ENCODE measurements at places on chromosomes 4 and X.

GRCh38 chr4:56505269-56506130, at the start of gene ARL9:
TSS of gene ARL9 (plus strand) at chr4:56505791. CDS start at chr4:56505863, 72 bp downstream.
- no peak for DNase-seq

DNA sequence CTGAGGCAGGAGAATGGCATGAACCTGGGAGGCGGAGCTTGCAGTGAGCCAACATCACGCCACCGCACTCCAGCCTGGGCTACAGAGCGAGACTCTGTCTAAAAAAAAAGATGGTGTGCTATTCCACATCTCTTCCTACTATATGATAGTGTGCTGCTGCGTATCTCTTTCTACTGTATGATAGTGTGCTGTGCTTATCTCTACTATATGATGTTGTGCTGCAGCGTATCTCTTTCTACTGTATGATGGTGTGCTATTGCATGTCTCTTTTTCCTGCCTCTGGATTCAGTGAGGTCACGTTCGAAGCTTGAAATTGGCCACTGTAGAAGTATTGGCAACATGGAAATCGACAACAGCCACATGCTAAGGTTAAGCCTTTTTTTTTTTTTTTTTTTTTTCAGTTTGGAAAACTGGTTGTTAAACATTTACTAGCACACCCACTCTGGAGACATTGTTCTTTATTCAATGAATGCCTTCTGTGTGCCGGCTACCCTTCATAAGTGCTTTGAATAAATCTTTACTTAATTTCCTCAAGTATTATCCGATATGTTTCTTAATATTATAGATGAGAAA, 31.0 kb downstream of the ARFIP1 start:
- DNase-seq: no peak

DNA sequence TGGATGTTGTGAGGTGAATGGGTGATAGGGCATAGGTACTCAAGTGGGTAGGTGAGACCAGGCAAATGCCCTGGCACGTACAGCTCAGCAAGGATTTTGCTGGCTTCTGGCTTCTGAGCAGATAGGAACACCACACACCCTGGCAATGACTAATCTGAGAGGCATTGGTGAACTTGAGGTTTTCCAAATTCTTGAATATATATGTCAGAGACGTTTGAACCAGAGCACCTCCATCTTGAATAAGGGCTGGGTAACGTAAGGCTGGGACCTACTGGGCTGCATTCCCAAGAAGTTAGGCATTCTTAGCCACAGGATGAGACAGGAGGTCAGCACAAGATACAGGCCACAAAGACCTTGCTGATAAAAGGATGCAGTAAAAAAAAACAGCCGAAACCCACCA, 204.5 kb downstream of the NLGN4X start:
- no peak for DNase-seq

DNA sequence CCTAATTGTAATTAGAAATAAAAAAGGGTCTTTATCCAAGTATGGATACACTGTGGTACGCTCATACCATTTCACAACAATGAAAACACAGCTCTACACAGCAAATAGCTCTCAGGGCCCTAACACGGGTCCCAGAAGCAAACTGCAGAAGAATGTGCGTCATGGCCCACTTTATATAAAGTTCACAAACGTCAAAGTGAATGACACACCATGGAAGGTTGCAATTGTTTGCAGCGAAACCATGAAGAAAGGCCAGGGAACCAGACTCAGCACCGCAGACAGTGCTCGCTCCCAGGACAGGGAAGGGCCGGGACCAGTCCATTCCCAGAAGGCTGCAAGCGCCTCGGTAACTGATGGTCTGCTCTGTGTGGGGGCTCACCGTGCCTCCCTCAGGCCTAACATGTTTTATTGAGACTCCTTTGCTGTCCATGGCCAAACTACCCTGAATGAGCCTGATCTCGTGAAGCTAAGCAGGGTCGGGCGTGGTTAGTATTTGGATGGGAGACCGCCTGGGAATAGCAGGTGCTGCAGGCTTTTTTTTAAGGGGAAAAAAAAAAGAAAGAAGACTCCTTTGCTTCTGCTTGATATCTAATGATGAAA, 47.8 kb downstream of the ACOX3 start:
- DNase-seq: no peak

DNA sequence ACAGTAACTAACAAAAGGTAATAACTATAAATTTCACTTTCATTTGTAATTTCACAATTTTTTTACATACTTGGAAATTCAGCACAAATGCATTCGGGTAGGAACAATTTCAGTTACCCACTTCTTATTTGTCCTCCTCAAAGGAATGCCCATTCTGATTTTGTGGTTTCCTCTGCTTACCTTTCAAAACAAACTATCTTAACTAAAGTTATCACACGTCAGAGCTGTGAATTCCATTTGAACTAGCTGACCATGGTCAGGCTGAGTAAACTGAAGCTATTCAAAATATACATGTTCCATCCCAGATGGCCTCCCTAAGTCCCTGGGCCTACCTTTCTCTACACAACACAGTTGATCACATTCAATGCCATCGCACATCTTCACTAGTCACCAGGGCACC, 4.5 kb downstream of the CTPS2 start:
- no peak for DNase-seq

DNA sequence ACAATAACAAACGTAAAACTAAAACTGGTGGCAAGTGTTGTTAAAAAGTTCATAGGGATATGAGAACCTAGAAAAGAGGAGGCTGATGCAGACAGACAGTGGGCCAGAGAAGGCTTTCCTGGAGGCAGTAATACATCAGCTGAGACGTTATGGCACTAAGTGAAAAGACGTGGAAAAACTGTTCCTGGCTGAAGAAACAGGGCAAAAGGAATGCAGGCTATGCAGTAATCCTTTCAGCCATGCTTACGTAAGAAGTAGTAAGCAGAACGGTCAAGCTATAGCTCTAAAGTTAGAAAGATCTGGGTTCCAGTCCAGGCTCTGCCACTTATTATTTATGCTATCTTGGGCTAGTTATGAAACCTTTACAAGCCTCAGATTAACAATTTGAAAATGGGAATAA, 6.4 kb downstream of the LAMTOR3 start:
- no peak for DNase-seq

GRCh38 chr4:24742773-24743172, 52.6 kb upstream of the SOD3 start:
- no peak for DNase-seq

- DNase-seq: no peak
These were observed 8.0 kb upstream of the NAT8L start for GRCh38 chr4:2051086-2051485.

GRCh38 chr4:187084701-187085100, 361.0 kb upstream of the FAT1 start:
- DNase-seq: no peak

- no peak for DNase-seq
These were observed 151.8 kb downstream of the TSPAN5 start for GRCh38 chr4:98506462-98507132.

Data from GM12864 (cell line).